ENCODE measurements at places on chromosomes 13 and 19.
A peak's percentile ranks its signal among the peaks of the same experiment; 100 is the strongest.

GRCh38 chr19:13827656-13828055 lies 32.4 kb downstream of the ZSWIM4 start:
- DNase-seq = no peak

DNA sequence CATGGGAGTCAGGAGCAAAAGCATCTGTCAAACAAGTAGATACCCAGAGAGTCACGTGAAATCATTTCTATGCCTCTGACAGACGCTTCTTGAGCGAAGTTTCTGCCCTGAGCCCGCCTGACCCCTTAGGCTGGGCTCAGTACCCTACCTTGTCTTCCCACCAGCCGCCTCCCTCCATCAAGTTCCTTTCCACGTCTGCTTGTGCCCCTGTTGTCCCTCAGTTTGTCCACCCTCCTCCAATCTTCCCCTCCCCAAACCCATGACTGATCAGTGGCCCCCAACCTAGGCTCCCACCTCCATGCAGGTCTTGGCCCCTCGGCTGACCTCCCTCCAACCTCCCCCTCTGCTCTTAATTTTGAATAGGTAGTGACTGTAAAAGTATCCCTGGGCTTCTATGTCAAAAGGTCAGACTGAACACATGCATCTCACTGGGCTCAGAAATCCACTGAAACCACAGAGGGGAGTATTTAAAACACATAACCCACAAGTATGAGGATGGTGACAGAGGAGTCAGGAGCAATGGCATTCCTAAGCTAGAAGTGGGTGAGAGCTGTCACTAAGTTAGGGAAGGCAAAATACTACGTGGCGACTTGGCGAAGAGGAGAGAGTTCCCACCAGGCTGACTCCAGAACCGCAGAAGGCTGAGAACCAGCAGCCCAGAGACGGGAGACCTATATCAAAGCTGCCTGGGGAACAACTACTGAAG lies 1.7 kb upstream of the ZNF446 start:
- DNase-seq = no peak

GRCh38 chr19:41172297-41173164 lies 20.5 kb upstream of the CYP2S1 start:
- DNase-seq = no peak

GRCh38 chr13:25662516-25662915 lies 290.7 kb downstream of the ATP8A2 start:
- no peak for DNase-seq

GRCh38 chr19:29873024-29873800 lies 61.4 kb downstream of the CCNE1 start:
- peak; percentile 60 for DNase-seq

DNA sequence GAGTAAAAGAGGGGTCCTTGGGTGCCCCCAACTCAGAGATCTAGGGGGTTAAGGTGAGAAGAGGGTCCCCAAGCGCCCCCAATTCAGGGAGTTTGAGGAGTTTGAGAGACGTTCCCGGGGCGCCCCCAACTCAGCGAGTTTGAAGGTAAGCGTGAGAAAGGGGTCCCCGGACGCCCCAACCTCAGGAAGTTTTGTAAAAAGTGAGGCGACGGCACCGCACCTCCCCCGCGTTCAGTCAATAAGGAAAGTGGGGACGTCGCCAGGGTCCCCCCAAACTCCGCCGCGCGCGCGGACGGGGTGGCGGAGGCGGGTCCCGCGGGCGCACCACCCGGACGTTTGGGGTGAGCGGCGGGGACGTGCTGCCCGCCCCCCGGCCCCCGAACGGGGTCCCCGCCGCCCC lies 353 bp downstream of the RFX2 start:
- no peak for DNase-seq

DNA sequence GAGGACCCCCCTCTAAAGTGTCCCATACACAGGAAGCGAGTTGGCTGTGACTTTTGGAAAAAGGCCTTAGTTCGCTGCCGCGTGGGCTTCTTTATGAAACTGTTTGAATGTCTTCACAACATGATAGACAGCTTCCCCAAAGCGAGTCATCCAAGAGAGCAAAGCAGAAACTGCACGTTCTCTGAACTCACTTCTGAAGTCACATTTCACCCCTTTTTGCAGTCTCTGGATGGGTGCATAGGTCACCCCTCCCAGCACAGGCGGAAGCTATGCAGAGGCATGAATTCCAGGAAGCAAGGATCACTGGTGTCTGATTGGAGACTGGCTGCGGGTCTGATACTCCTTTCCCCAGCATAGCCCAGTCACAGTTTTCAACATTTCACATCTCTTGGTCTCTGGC lies 10.6 kb downstream of the GPI start:
- no peak for DNase-seq

- DNase-seq = no peak
These were observed 1187.7 kb upstream of the PCDH9 start for GRCh38 chr13:68417801-68418200.

GRCh38 chr13:74795526-74795925 lies 661.3 kb upstream of the KLF12 start:
- DNase-seq = no peak

GRCh38 chr13:82136880-82137279 lies 1745.4 kb downstream of the SLITRK1 start:
- no peak for DNase-seq

DNA sequence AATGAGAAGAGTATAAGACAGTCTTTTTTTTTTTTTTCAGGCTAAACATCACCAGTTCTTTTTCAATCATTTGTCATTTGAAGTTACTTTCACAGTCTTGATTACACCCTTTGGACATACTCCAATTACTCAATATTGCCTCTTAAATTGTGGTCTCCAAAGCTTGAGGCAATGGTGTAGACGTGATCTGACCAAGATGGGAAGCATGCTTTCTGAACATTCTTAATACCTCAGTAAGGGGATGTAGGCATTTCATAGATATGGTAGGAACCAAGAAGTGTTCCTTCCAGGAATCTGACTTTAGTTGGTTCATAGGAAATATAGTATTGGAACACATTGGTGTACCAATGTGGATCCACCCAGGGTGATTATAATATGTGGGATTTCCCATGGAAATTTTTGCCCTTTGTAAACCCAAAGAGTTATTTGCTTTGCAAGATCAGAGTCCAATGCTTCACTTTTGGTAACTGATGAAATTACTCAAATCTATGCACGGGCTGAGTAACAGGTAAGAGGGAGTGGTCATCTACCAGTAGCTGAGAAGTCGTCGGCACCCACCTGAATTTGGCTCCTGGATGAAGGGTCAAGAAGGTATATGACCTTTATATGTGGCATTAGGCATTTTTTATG lies 62.2 kb downstream of the ERCC5 start:
- no peak for DNase-seq

- DNase-seq = no peak
These were observed 2278.0 kb upstream of the PCDH20 start for GRCh38 chr13:63693696-63694095.

GRCh38 chr19:48962849-48963165 lies 2.3 kb upstream of the FTL start:
- no peak for DNase-seq

DNA sequence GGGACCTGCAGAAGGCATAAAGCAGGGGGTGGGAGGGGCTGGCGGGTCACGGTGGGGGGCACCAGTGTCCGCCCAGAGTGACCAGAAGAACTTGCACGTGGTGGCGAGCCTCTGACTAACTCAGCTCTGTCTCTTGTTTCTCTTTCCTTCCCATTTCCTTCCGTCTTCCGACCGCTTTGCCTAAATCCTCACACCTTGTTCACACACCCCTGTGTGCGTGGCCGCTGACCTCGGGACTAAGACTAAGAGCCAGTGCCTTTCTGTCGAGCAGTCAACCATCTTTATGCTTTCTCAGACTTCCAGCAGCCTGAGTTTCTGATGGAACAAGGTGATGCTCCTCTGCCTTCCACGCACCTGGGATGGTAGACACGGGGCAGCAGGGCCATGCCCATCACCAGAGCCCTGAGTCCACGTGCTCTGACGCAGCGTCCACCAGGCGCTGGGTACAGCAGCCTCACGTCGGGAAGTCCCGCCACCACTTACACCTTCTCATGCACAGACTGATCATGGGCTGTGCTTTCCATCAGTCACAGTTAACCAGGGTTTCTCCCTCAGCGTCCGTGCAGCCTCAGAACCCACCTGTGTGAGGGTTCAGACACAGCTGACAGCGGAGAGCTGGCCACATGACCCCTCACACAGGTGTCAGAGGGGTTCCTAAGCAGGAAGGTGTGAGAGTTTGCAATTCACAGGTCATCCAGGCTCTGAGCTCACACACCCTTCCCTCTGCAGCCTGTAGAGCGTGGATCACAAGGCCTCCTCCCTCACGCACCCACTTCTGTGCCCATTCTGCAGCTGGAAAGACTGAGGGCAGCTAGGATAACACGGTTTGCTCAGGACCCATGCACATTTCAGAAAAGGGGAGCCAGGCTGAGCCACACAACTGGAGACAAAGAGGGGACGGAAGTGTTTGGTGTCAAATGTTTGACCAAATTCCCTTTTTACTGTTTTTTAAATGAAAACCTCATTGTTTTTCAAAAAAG lies 90.7 kb upstream of the MCF2L start:
- no peak for DNase-seq

- DNase-seq = no peak
These were observed 525.5 kb upstream of the SGCG start for GRCh38 chr13:22655106-22655852.

- DNase-seq = no peak
These were observed 12.2 kb downstream of the ZSCAN22 start for GRCh38 chr19:58338825-58339558.

- DNase-seq = no peak
These were observed 480.5 kb downstream of the KLF12 start for GRCh38 chr13:73653688-73654087.

DNA sequence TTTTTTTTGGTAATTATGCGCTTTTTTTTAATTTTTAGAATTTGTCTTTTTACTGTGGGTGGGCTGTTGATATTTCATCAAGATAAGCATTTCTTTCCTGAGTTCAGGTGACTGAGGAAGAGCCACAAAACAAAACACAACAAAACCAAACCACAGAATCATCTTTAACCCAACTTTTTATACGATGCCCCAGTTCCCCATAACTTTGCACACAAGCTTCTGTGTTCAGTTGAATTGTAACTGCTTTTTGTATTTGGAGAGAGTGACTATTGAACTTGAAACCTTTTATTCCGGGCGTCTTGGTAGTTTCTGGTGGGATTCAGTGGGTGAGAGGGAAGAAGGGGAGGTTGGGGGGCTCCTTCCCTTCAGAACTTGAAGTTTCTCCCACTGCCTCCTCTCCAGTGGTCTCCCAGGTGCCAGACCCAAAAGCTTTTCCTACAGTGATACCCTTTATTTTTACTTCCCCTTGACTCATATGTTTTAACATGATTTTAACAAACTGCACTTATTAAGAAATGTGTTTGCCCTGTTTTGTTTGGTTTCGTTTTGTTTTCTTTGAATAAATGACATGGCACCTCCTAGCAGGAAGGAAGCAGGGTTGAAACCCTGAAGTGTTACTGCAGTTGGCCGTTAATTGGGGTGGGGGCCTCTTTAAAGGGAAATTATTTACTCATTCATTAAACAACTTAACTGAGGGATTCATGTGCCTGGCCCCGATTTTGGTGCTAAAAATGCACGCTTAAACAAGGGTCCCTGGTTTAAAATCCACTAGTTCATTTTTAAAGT lies 2.7 kb upstream of the CCDC97 start:
- DNase-seq = no peak

- no peak for DNase-seq
These were observed 35.6 kb downstream of the GJA3 start for GRCh38 chr13:20125129-20125782.

DNA sequence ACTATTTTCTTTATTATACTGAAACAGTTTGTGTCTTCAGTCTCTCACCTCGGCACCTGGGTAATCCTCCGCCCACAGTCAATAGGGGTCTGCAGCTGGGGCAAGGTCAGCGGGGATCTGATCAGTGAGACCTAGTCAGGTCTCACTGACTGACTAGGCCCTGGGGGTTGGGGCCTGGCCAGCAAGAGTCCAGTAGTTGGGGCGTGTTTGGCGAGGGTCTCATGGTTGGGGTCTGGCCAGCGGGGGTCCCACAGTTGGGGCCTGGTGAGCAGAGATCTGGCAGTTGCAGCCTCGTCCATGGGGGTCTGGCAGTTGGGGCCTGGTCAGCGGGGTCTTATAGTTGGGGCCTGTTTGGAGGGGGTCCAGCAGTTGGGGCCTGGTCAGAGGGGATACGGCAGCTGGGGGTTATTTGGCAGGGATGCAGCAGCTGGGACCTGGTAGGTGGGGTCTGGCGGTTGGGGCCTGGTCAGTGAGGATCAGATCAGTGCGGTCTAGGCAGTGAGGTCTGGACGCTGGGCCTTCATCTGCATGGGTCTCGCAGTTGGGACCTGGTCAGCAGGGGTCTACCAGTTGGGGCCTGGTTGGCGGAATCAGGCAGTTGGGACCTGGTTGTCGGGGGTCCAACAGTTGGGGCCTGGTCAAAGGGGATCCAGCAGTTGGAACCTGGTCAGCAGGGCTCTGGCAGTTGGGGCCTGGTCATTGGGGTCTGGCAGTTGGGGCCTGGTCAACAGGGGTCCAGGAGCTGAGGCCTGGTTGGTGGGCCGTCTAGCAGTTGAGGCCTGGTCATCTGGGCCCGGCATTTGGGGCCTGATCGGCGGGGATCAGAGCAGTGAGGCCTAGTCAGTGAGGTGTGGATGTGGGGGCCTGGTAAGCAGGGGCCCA lies 61.1 kb upstream of the TPM4 start:
- no peak for DNase-seq

DNA sequence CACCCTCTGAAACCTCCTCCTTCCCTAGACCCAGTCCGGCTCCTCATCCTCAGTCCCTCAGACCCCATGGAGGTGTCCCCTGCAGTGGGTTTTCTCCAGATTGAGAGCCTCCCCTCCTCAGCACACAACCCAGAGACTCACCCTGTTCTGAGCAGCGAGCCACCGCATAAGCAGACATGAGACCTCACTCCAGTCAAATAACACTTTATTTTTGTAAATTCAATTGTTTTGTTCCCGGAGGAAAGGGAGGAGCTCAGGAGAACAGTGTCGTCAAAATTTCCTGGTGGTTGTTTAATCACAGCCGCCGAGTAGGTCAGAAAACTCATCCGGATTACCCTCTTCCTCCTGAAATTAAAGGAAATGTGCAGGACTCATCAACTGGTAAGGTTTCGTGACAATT lies 57.5 kb downstream of the ERICH4 start:
- DNase-seq = no peak

GRCh38 chr13:59016250-59016649 lies 1147.5 kb downstream of the DIAPH3 start:
- DNase-seq = no peak

GRCh38 chr19:5308451-5309437 lies 31.9 kb downstream of the PTPRS start:
- DNase-seq = no peak

GRCh38 chr19:3585301-3586126 lies at the start of gene GIPC3:
Gene GIPC3 (plus strand): TSS chr19:3585478. CDS start chr19:3585598, 120 bp downstream.
- no peak for DNase-seq

GRCh38 chr19:2387367-2388288 lies 27.6 kb downstream of the TMPRSS9 start:
- DNase-seq = no peak

DNA sequence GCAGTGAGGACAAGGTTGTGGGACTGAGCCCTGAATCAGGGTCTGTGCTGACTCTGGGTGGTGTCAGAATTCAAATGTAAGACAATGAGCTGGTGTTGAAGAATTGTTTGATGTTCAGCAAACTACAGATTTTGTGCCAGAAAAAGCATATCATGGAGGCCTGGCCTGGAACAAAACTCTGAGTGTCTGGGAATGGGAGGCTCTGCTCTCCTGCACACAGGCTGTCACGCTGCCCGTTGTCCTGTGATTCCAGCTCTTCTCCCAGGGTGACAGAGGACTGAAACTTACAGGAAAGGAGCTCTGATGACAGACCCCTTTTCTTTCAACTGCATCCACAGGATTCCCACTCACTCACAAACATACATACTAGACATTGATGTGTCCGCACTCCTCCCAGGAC lies 120.1 kb downstream of the ZNF486 start:
- DNase-seq = no peak

Data from effector CD8-positive, alpha-beta T cell (primary cell).